AG10803 (cell line): ENCODE measurements at places on chromosomes 5 and 9.
A peak's percentile ranks its signal among the peaks of the same experiment; 100 is the strongest.

GRCh38 chr5:160923936-160924710 lies 72.1 kb upstream of the ATP10B start:
- no peak for DNase-seq

DNA sequence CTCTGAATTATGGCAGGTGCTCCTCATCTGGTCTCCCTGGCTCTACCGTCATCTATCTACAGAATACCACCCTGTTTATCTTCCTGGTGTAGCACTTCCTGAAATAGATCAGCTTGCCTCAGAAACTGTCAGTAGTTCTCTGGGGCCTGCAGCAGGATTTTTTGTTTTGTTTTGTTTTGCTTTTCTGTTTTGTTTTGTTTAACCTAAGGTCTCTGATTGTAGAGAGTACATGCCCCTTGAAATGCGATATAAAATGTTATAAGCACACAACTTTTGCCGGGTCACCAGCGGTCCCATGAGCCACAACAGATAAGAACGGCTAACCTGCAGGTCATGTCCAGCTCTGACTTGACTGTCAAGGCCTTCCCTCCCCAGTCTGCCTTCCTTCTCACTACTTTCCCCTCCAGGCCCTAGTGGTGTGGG lies 26.6 kb upstream of the CREBRF start:
- no peak for DNase-seq

DNA sequence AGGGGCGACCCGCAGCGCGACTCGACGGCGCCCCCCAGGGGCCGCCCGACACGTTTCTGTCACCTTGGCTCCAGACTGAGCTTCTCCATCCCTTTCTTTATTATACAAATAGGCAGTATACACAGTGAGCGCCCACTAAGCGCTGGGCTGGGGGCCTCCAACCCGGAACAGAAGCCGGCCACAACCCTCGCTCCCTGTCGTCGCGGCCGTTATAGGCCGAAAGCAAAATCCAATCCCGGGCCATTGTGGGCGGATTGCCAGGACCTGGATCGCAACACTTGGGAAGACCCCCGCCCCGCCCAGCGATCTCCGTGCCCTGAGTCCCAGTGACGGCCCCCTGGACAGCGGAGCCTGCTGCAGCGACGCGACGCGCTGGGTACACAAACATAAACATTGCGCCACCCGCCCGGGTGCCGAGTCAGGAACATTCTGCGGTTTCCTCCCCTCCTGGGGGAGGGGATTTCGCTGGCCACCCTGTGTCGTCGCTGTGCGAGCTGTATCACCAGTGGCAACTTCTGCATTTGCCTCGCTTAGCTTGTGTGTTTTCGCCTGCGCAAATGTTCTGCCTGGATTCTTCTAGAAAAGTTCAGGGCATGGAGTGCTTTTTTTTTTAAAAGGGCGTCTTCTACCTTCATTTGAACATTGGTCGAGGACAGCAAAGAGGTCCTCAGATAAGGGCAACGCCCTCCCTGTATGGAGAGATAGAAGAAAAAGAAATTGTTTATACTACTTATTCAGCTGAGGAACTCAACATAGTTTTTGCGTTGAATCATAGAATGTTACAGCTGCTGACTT lies 1.3 kb upstream of the DUSP1 start:
- DNase-seq, result peak; percentile 96

GRCh38 chr5:138139781-138140090 lies 508 bp upstream of the NME5 start:
- no peak for DNase-seq

DNA sequence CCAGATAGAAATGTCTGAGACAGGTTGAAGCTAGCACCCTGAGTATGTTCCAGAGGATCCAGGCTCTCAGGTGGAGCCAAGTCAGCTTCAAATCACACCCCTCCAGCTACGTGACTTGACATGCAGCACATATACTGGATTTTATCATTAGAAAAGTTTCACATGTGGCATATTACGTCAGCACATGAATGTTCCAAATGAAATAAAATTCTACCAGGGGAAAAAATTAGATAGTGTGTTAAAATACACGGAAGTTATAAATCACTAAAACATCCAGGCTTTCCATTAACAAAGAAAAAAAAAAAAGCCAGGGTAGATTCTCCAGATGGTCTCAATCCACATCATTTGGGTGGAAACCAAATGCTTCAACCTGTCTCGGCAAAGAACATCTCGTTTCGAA lies 251.6 kb downstream of the MPDZ start:
- peak; percentile 33 for DNase-seq

DNA sequence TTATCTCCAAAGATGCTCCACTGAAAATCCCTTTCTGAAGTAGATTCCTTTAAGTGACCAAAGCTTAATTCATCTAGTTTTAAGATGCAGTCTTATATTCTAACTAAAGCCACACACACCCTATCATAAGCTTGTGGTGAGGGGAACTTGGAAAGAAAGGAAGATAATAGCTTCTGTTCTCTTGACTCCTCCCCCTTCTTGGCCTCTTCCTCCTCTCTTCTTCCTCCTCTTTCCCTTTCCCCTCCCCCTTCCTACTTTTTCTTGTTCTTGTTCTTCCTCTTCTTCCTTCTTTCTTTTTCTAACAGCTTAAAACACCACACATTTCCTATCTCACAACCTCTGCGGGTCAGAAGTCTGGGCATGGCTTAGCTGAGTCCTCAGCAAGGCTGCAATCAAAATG lies 23.5 kb downstream of the IL7R start:
- DNase-seq, result no peak

DNA sequence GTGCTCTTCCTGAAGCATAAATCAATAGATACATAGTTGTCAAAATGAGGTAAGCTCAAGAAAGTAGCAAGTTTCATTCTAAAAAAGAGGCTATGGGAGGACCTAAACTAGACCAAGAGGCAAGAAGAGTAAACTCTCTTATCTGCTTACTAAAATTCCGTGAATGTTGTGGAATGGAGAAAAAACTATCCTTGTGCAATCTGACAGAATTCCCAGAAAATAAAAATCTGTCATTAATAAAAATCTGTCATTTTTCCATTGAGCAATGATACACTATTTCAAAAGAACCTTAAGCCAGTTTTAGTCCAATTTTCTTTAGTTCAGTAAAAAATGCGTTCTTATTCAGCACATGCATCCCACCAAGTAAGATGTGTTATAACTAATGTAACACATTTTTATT lies 15.9 kb upstream of the FANCC start:
- DNase-seq, result peak; percentile 52

GRCh38 chr5:113293068-113293974 lies 141.5 kb downstream of the TSSK1B start:
- DNase-seq, result no peak

- DNase-seq, result no peak
Observed at GRCh38 chr9:113301548-113301947, 1.6 kb downstream of the RNF183 start.
